CD8-positive, alpha-beta T cell (primary cell): ENCODE measurements at places on chromosomes 11 and 22. TPM values are rescaled to one million over a fixed set of nuclear protein-coding genes. Genes with fewer than 3 reads are reported as not detected.

The MUC2 gene
- total RNA-seq, result not detected

The GPHA2 gene
- total RNA-seq, result not detected

The OR8D2 gene
- not detected for total RNA-seq

The APOL1 gene
- 5.3 TPM for total RNA-seq

- DNase-seq, result no peak
Observed at GRCh38 chr11:59173080-59173963, 1.4 kb downstream of the DTX4 start.

DNA sequence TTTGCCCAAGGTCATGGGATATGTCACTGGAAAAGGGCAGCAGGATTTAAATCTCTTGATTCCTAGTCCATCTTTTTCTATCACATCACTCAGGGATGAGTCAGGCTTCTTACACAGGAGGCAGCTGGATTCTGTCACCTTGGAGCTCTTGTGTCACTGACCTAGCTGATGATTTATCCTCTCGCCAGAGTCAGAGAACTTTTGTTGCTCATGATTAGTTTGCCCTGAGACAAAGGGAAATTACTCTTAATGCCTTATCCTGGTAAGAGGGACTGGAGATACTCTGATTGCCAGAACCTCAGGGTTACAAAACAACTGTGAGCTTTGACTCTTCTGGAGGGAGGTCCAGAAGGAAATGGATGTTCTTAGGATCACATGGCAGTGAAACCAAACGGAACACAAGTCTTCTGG lies 10.1 kb downstream of the COA4 start:
- DNase-seq, result no peak

DNA sequence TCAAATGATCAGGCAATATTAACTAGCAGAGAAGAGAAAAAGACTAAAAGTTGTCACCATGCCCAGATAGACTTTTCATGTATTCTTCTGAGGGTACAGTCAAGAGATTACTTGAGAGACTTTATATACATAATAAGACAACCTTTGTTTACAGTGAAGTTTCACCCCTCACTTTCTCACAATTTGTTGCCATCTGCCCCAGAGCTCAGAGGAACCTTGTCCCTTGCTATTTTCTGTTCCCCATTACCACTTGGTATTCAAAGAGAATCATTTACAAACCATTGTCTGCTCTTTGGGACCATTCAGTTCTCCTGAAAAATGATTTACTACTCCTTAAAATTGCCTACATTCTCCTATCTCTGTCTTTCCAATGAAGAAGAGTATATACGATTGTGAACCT lies 544.6 kb downstream of the CNTN5 start:
- no peak for DNase-seq

DNA sequence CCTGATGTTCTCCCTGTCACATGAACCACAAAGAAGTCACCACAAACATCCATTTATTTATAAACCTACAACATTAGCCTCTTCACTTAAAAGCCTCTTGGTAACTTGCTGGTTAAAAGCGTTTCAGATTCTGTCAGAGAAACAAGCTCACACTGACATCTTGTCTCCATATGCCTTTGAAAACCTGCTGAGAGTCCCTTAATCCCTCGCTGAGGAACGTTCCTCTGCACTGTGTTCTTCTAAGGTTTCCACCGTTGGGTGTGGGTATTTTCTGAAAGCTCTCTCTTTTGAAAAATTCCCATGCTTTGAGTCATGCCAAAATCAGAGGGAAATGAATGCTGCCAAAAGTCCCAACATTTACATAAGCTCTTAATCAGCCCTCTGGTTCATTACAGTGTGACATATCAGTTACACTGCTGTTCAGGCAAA lies 149.8 kb downstream of the CCDC34 start:
- DNase-seq, result no peak

DNA sequence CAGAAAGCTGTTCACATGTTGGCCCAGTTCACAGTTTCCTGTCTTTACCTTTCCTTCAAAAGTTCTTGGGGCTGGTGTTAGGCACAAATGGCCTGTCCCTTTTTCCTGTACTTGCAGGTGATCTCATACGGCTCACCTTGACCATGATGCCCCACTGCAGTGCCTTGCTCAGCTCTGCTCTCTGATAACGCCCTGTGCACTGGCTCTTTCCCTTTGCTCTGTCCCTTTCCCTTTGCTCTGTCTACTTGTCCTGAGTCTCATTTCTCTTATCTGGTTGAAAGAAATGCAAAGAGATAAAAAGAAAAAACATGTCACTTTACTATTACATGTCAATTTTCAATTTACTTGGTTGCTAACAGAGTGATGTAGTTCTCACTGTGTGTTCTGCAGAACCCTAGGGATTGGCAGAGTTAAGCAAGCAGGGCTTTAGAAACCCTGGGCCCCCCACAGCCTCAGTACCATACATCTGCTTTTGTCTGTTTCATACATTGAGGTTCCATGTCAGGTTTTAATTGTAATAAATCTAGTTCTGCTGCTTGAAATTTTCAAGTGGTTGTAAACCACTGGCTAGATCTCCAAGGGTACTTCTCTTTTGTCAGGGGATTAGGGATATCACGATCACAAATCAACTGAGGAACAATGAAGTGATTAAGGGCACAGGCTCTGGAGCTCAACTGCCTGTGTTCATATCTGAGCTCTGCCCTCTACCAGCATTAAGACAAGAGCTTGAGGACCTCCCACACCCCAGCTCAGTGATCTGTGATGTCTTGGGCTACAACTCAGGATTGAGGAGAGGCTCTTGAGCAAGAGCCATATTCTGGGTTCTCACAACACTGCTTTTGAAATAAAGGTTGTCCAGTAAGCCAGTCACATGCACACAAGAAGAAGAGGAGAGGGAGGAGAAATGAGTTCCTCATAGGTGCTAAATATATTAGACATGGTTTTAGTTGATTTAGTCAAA lies 16.3 kb upstream of the SORL1 start:
- DNase-seq, result no peak

- DNase-seq, result no peak
Observed at GRCh38 chr11:22157531-22157930, 35.4 kb upstream of the ANO5 start.

DNA sequence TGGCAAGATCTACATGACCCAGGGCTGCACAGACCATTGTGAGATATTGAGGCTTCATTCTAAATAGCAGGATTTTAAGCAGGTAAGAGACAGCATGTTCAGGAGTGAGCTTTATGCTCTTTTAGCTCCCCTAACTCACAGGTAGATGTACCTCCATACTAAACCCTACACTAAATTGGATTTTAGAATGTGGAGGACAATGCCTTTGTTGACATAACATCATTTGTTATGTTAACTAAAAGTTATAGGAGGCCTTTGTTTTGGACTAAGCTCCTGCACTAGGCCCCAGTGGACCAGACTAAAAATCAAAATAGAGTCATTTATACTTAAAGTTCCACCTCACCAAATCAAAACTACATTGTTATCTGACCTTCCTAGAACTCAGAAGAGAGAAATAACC lies 6.8 kb downstream of the DDIAS start:
- no peak for DNase-seq

- no peak for DNase-seq
Observed at GRCh38 chr22:35840302-35840739, 122.6 kb downstream of the APOL5 start.

- no peak for DNase-seq
Observed at GRCh38 chr22:43313244-43313889, 29.8 kb downstream of the SCUBE1 start.

DNA sequence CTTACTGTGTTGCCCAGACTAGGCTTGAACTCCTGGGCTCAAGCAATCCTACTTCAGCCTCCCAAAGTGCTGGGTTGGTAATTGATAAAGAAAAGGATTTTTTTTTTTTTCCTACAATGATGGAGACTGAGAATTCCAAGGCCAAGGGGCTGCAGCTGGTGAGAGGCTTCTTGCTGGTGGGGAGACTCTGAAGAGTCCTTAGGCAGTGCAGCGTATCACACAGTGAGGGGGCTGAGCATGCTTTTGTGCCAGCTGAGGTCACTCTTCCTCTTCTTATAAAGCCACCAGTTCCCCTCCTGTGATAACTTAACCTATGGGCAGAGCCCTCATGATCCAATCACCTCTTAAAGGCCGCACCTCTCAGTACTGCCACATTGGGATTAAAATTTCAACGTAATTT lies 28.2 kb upstream of the CCDC81 start:
- no peak for DNase-seq

GRCh38 chr11:70072861-70073755 lies 5.0 kb upstream of the ANO1 start:
- DNase-seq, result no peak

GRCh38 chr11:20125927-20126326 lies 34.3 kb downstream of the DBX1 start:
- DNase-seq, result no peak

DNA sequence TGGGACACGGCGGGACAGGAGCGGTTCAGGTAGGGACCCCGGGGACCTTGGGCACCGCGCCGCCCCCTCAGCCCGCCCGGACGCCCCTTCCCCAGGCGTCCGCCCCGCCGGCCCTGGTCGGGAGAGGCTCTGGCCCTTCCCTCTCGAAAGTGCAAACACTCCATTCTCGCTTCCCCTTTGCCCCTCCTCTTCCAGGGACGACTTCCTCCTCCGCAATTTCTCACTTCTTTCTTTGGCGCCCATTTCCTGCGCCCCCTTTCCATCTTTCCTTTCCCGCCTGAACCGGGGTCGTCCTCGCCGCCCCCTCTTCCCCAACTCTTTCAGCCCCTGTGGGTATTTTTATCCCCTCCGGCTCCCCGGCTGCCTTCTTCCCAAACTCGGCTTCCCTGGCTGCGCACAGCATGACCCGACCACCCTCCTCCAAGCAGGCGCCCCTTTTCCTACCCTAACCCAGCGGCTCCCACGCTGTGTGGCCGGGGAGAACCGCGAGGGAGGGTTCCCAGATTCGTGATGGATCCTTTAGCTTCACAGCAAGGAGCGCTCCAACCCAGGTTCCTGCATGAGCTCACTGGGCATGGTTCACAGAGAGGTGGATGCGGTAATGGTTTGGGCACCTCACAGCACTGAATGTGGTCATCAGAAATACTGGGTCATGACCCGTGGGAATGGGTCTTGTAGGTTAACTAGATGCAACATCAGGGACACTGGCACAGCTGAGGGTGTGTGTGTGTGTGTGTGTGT lies 689 bp downstream of the RAB39A start:
- no peak for DNase-seq

DNA sequence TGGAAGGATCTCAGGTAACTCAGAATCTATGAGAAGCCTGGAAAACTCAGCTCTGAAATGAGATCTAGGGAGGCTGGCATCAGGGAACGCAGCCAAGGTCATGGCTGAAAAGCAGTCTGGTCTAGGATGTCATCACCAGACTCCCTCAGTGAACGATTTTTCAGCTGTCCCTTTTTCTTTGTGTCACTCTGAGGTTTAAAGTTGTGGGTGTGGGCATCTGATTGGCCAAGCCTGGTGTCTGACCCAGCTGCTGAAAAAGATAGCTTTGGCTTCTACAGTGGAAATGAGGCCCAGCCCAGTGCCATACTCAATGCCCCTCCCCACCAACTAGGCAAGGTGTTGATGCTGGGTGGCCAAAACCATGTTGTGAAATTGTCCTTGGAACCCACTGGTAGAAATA lies 14.5 kb downstream of the RPS3 start:
- no peak for DNase-seq
